Activated T-cell treated with anti-CD3 and anti-CD28 coated beads, Interleukin-2, amount 50 U/mL, for 72 hours (primary cell): ENCODE measurements at places on chromosomes 11 and 22. TPM values are rescaled to one million over a fixed set of nuclear protein-coding genes. Genes with fewer than 3 reads are reported as not detected.

Gene EIF4G2
- total RNA-seq = 807 TPM

Gene PRG3
- not detected for total RNA-seq

Gene LGALS12
- 0.37 TPM for total RNA-seq

Gene TRIM6
- total RNA-seq = not detected

Gene LRRC55
- not detected for total RNA-seq

Gene BAIAP2L2
- total RNA-seq = 1.3 TPM

Gene FAM83F
- 0.89 TPM for total RNA-seq

Gene NDUFV1
- 244 TPM for total RNA-seq

Gene FANCF
- 12.6 TPM for total RNA-seq

Gene MAPK8IP1
- total RNA-seq = 0.69 TPM

Gene RIMBP3B
- 0.12 TPM for total RNA-seq

Gene C11orf54
- total RNA-seq = 36.2 TPM

Gene KCNE3
- not detected for total RNA-seq

Gene TUB
- 0.32 TPM for total RNA-seq

GRCh38 chr22:32687801-32688200 lies 113.7 kb upstream of the TIMP3 start:
- no peaks in the 10 kb centered on the region for H3K4me1 ChIP-seq
- H3K4me3 ChIP-seq = no peak overlapping the region
- H3K36me3 ChIP-seq = no peaks in the 10 kb centered on the region
- no peak overlapping the region for H3K27ac ChIP-seq
- no peaks in the 10 kb centered on the region for H3K27me3 ChIP-seq
- no peak for DNase-seq

DNA sequence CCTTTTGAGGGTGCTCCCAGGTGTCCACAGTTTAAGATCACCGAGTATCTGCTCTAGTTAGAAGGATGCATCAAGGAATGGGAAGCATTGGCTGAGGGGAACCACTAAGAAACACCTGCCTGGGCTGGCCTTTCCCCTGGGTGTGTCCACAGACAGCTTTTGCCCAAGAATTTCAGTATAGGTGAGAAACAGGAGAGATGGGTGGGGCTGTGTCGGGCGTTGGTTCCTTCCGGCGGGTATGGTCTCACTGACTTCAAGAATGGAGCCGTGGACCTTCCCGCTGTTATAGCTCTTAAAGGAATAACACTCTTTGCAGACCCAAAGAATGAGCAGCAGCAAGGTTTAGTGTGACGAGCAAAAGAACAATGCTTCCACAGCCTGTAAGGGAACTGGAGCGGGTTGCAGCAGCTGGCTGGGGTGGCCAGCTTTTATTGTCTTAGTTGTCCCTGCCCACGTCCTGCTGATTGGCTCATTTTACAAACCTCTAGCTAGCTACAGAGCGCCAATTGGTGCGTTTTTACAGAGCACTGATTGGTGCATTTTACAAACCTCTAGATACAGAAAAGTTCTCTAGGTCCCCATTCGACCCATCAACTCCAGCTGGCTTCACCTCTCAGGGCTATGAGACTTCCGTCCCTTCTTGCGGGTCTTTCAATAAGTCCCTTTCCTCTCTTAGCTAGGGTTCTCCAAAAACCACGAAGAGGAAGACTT lies 2.4 kb downstream of the FADS1 start:
- H3K27me3 ChIP-seq = peaks cover 6% of the 10 kb centered on the region
- no peak overlapping the region for H3K27ac ChIP-seq
- peaks cover 5% of the 10 kb centered on the region for H3K36me3 ChIP-seq
- peak; percentile 18 for DNase-seq
- H3K4me1 ChIP-seq = peaks cover 22% of the 10 kb centered on the region
- H3K4me3 ChIP-seq = peak overlapping the region; percentile 94

DNA sequence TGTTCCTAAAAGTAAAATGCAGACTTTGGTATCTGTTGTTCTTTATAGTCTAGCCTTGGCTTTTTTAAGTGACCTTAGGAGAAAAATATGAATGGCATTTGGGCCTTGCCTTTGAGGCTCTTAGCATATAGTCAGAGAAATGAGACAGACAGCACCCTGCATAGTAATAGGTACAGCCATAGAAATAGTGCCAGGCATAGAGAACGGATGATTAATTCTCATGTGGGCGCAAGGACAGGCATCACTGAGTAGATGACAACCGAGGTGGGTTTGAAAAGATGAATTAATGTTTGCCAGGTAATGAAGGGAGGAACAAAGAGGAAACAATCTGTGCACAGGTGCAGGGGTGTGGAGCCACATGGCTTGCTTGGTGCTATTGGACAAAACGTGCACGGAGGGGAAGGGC lies 90.5 kb downstream of the BMAL1 start:
- peak overlapping the region; percentile 43 for H3K27ac ChIP-seq
- no peaks in the 10 kb centered on the region for H3K27me3 ChIP-seq
- no peak for DNase-seq
- no peak overlapping the region for H3K4me3 ChIP-seq
- H3K36me3 ChIP-seq = no peaks in the 10 kb centered on the region

GRCh38 chr11:130796828-130797227 lies 119.5 kb downstream of the SNX19 start:
- no peak overlapping the region for H3K27ac ChIP-seq
- no peak overlapping the region for H3K4me3 ChIP-seq
- H3K27me3 ChIP-seq = no peaks in the 10 kb centered on the region
- no peak for DNase-seq
- H3K36me3 ChIP-seq = peaks cover 2% of the 10 kb centered on the region
- H3K4me1 ChIP-seq = no peaks in the 10 kb centered on the region

DNA sequence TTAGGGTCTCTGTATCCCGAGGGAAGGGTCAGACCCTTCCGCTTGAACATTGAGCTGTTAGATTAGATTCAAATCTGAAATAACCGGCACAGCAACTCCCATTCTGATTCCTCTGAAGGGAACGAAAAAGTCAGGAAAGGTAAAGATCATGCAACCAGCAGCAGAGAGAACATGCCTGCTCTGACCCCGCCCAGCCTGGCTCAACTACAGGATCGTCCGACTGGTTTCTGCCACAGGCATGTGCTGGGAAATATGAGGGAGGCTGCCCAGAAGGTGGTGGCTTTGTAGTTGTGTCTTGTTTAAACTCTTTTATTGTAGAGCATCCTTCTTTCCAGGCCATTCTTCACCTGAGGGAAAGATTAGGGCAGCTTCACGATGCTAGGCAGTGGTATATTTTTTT lies 5.0 kb upstream of the MTNR1B start:
- no peak overlapping the region for H3K4me3 ChIP-seq
- peaks cover 32% of the 10 kb centered on the region for H3K27me3 ChIP-seq
- no peaks in the 10 kb centered on the region for H3K36me3 ChIP-seq
- DNase-seq = no peak
- H3K27ac ChIP-seq = no peak overlapping the region

GRCh38 chr22:21887841-21888240 lies 20.4 kb upstream of the MAPK1 start:
- H3K4me1 ChIP-seq = no peaks in the 10 kb centered on the region
- H3K36me3 ChIP-seq = no peaks in the 10 kb centered on the region
- H3K27ac ChIP-seq = no peak overlapping the region
- H3K27me3 ChIP-seq = peaks cover 10% of the 10 kb centered on the region
- no peak for DNase-seq

GRCh38 chr11:118916842-118917388 lies 8.8 kb downstream of the BCL9L start:
- no peaks in the 10 kb centered on the region for H3K27me3 ChIP-seq
- H3K4me1 ChIP-seq = peaks cover 92% of the 10 kb centered on the region
- peak overlapping the region; percentile 97 for H3K27ac ChIP-seq
- DNase-seq = no peak

DNA sequence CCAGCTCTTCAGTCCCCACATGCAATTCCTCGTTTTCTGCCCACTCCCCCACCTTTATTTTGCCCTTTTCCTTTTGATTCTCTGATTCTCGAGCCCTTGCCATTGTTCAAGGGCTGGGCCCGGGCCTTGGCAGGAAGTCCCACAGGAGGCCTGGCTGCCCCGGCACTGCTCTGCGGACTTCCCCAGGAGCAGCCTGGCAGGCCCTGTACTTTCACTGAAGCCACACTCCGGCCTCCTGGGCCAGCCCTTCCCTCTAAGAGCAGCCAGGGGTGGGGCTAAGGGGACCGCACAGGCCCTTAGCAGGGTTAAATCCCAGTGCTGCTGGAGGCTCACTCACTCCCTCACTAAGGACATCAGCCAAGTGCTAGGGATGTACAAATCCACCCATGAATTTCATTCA lies 4.1 kb downstream of the LRRC32 start:
- H3K4me1 ChIP-seq = peaks cover 41% of the 10 kb centered on the region
- no peak overlapping the region for H3K27ac ChIP-seq
- H3K36me3 ChIP-seq = no peaks in the 10 kb centered on the region
- no peak for DNase-seq
- peak overlapping the region; percentile 25 for H3K4me3 ChIP-seq

DNA sequence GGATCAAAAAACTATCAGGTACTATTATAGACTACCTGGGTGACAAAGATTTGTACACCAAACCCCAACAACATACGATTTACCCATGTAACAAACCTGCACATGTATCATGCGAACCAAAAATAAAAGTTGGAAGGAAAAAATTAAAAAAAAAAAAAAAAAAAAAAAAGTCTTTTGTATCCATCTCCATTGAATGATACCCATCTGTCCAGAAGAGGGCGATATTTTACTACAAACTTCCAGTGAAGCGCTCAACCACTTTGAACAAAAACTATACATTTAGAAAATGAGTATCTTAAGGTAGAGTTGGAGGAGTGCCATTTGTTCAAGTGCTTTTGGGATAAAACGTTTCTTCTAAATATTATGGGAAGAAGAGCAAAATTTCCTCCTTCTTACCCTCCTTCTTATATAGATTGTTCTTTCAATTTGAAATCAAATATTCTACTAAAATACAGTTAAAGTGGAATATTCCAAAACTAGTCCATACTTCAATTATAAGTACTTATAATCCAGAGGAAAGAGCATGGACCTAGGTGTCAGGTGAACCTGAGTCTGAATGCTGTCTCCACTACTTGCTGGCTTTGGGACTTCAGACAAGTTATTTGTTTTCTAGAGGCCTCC lies 23.3 kb downstream of the ARL14EP start:
- no peak overlapping the region for H3K27ac ChIP-seq
- no peaks in the 10 kb centered on the region for H3K27me3 ChIP-seq
- no peaks in the 10 kb centered on the region for H3K4me1 ChIP-seq

DNA sequence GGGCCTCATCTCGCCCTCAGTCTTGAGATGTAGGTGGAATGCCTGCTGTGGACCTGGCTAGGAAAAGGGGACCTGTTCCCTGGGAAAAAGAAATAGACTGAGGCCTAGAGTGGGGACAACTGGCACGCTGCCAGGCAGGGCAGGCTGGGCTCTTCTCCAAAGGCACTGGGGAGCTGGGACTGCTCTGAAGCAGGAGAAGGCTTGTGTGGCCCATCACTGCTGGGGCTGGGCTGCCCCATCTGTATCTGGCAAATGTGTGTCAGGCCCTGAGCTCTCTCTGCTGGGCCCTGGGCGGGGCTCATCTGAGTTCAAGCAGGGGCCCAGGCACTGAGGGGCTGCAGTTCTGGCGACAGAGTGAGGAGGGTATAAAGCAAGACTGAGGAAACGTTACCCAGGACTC lies 32.9 kb downstream of the ARVCF start:
- H3K27ac ChIP-seq = no peak overlapping the region
- no peak for DNase-seq
- no peaks in the 10 kb centered on the region for H3K27me3 ChIP-seq
- H3K36me3 ChIP-seq = no peaks in the 10 kb centered on the region
- H3K4me1 ChIP-seq = no peaks in the 10 kb centered on the region
- no peak overlapping the region for H3K4me3 ChIP-seq

DNA sequence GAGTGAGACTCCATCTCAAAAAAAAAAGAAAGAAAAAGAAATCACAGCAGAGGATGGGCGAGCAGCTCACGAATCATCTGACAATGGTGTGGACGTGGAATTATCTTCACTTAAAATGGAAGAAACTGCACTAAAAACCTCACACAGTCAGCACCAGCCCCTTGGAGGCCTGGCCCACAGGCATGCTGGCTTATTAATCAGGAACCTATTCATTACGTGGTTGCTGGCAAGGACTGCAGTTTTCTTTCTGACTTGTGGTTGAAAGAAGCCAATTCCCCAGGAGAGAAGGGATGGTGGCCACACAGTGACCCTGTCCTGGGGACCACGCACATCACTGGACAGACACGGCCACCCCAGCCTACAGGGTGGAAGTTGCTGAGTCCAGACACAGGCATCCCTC lies 401.1 kb downstream of the CTTN start:
- no peak for DNase-seq
- H3K27ac ChIP-seq = no peak overlapping the region
- no peaks in the 10 kb centered on the region for H3K36me3 ChIP-seq
- H3K27me3 ChIP-seq = peaks cover 6% of the 10 kb centered on the region

- H3K4me3 ChIP-seq = no peak overlapping the region
- no peak for DNase-seq
- no peaks in the 10 kb centered on the region for H3K27me3 ChIP-seq
- H3K4me1 ChIP-seq = no peaks in the 10 kb centered on the region
Measured at GRCh38 chr11:40986320-40986719, 473.1 kb downstream of the LRRC4C start.

- H3K27ac ChIP-seq = no peak overlapping the region
- H3K36me3 ChIP-seq = no peaks in the 10 kb centered on the region
- no peaks in the 10 kb centered on the region for H3K27me3 ChIP-seq
- H3K4me3 ChIP-seq = no peak overlapping the region
Measured at GRCh38 chr22:21790359-21790758, 54.8 kb upstream of the YPEL1 start.

- H3K27me3 ChIP-seq = peaks cover 4% of the 10 kb centered on the region
- no peak for DNase-seq
- H3K4me1 ChIP-seq = peaks cover 18% of the 10 kb centered on the region
- no peak overlapping the region for H3K4me3 ChIP-seq
- H3K27ac ChIP-seq = no peak overlapping the region
Measured at GRCh38 chr11:114088836-114089235, 29.3 kb downstream of the ZBTB16 start.

DNA sequence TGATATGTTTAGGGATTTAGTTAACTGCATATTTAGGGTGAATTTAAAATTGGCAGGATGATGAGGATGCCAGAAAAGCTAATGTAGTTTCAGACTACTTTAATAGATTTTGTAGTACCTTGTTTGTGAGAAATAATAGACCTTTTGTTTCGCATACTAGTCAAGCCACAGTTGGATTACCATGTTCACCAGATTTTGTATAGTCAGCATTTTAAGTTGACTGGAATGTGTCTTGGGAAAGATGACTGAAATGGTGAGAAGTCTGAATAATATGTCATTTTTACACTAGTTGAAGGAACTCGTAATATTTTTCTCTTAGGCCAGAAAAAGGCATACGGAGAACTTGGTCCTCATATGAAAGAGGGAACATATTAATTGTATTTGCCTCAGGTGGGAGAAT lies 23.4 kb downstream of the ATM start:
- no peaks in the 10 kb centered on the region for H3K36me3 ChIP-seq
- H3K27me3 ChIP-seq = no peaks in the 10 kb centered on the region
- peaks cover 75% of the 10 kb centered on the region for H3K4me1 ChIP-seq
- no peak for DNase-seq
- H3K27ac ChIP-seq = peak overlapping the region; percentile 10
